Upper lobe of right lung (tissue), 1 donor: ENCODE measurements at places on chromosomes 1 and 21. TPM values are rescaled to one million over a fixed set of nuclear protein-coding genes. Genes with fewer than 3 reads are reported as not detected.

The ERMAP gene
- 18.2 TPM for total RNA-seq

- DNase-seq: no peak
Observed at GRCh38 chr1:67916140-67916886, 83.0 kb upstream of the GNG12 start.

The HMCN1 gene
- 45.4 TPM for total RNA-seq

DNA sequence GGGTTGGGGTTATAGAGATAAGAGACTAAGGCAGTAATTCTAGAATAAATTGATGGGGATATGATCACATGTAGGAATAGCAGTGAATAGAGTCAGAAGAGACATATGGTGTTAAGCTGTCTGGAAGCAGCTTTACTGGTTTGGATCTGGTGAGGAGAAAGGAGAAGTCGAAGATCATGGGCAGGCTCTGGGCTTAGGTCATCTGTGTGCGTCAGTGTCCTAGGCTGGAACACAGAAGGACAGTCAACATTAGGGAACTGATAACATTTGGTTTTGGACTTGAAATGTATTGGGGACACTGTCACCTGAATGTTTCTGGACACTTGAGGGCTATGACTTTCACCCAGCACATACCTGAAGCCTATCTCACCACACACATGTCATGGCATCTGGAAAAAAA lies 13.9 kb upstream of the GRIK1 start:
- no peak for DNase-seq

The PCAT6 gene
- 0.81 TPM for total RNA-seq
